ENCODE measurements at places on chromosomes 5 and 9.

GRCh38 chr9:8143677-8144076 lies 344.1 kb upstream of the DMAC1 start:
- DNase-seq, result no peak

GRCh38 chr9:137309368-137310188 lies 7.5 kb upstream of the NRARP start:
- no peak for DNase-seq

DNA sequence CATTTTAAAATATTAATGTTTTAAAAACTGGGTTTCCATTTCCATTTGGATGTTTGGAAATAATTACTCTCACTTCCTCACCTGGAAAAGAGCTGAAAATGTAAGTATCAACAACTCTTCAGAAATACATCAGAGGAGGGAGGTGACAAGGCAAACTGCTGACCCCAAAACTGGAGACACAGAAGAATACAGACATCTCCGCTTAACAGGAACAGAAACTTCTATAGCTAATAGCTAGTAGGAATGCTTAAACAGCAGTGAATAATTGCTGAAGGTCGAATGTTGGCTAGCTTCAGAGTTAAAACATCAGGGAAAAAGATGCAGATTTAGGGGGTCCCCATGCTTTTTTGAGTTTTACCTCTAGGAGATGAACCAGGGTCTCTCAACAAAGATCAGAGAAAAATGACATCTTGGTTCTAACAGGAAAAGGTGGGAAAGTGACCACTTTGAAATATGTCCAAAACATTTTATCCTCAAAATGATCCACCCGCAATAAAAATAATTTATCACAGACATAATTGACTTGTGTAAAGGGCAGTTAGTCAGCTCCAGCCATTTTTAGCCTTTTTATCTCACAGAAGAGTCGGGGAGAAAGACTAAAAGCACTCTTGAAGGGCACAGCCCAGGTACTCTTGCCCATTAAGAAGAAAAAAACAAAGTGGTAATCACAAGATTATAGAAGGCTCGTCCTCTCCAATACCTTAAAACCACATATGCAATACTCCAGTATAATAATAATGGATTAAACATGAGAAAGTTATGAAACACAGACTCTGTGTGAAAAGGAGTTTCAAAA lies 1474.9 kb downstream of the EFNA5 start:
- no peak for DNase-seq

DNA sequence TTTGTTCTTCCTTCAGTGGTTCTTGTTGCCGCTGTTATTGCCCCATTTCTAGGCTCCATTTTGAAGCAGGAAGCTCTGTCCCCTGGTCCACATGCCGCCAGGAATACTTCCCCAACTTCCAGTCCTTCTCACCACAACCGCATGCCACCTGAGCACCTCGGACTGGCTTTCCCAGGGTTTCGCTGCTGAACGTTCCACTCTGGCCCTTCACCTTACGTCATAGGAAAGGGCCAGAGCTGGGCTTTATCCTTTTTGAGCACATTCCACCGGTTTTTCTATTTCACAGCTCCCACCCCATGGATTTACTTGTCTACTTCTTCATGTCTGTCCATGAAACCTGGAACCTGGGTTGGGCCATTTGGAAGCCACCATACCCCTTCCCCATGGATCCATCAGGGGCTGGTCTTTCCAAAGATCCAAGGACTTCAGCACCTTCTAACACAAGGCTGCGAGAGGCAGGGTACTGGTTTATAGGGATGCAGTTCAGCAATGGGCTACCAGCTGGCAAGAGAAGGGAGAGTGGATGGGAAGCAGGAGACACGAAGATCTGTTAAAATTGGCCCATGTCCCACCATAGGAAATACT lies 557.4 kb downstream of the BNC2 start:
- DNase-seq, result peak; percentile 67

GRCh38 chr9:124707666-124708065 lies 63.4 kb downstream of the NR6A1 start:
- no peak for DNase-seq

DNA sequence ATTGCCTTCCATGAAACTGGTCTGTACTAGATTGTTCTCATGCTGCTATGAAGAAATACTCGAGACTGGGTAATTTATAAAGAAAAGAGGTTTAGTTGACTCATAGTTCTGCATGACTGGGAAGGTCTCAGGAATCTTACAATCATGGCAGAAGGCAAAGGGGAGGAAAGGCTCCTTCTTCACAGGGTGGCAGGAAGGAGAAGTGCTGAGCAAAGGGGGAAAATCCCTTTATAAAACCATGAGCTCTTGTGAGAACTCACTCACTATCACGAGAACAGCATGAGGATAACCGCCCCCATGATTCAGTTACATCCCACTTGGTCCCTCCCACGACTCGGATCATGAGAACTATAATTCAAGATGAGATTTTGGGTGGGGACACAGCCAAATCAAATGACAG lies 163.2 kb downstream of the RFK start:
- no peak for DNase-seq

GRCh38 chr5:175354964-175355363 lies 89.0 kb downstream of the DRD1 start:
- DNase-seq, result no peak

GRCh38 chr9:18673179-18673578 lies 199.2 kb downstream of the ADAMTSL1 start:
- DNase-seq, result no peak

DNA sequence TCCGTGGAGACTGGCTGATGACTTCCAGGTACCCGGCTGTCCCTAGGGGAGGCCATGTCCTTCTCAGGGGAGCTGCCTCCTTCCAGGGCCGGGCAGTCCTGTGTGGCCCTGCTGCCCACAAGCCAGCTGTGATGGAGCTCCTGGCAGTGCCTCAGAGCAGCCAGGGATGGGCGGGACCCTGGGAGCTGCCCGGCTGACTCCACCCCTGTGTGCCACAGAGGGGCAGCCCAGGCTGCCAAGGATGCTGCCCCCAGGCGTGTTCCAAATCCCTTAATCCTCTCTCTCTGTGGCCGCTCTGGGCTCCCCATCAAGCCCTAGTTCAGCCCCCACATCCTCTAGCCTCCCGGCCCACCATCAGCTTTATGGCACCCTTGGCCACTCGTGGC lies 7.0 kb upstream of the SCGB3A1 start:
- peak; percentile 77 for DNase-seq

DNA sequence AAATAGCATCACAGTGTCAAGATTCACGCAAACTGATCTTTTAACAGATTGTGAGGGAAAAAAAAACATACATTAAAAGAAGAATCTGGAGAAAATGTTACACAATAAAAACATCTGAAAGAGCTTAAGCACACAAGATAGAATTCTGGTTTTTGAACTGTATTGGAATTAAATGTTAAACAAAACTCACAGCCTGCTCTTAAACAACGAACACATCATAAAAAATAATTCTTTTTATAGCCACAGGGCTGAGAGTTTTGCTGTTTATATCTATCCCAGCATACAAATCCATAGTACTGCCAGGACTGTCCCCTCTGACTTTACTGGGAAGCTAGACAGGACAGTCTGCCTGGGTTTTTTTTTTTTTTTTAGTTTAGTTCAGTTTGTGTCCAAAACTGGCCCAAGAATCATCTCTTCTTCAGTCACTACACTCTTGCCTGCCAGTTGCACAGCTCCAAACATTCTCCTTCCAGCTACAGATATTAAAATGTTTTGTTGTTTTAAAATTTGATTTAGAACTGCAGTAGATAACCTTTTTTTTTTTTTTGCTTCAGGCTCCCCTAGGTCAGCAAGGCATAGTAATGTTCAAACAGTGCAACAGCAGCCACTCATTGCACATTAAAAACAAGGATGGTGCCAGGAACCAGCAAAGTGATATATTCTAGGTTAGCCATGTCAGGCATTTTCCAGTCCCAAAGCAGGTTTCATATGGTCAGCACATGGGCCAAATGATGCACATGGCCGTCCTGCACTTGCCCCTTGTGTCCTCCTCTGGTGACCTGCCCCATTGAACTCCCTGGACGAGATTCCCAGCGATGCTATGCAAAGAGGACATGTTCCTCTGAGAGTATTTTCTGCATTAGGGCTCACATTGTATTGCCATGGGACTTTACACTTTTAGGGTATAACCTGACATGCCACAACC lies 173.6 kb downstream of the ARL15 start:
- DNase-seq, result no peak

DNA sequence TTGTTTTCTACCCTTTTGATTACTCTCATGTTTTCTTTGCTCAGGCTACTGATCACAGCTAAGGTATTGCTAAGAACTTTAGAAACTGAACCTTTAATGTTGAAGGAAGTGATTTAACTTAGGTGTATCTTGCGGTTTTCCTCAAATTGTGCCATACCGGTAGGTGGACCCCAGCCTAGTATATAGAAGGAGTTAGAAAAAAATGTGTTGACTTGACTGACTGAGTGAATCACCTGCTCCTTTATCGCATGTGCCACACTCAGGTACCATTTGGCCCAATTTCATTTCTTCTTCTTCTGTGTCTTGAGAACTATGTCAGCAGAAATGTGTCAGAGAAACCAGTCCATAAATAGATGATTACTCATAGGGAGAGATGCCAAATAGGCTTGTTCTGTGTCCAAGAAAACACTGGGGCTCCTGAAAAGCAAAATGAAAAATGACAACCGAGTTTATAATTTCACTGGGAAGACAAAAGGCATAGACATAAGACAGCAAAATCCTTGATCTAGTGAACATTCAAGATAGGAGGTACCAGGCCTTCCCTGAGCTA lies 19.4 kb downstream of the PLPPR1 start:
- no peak for DNase-seq

DNA sequence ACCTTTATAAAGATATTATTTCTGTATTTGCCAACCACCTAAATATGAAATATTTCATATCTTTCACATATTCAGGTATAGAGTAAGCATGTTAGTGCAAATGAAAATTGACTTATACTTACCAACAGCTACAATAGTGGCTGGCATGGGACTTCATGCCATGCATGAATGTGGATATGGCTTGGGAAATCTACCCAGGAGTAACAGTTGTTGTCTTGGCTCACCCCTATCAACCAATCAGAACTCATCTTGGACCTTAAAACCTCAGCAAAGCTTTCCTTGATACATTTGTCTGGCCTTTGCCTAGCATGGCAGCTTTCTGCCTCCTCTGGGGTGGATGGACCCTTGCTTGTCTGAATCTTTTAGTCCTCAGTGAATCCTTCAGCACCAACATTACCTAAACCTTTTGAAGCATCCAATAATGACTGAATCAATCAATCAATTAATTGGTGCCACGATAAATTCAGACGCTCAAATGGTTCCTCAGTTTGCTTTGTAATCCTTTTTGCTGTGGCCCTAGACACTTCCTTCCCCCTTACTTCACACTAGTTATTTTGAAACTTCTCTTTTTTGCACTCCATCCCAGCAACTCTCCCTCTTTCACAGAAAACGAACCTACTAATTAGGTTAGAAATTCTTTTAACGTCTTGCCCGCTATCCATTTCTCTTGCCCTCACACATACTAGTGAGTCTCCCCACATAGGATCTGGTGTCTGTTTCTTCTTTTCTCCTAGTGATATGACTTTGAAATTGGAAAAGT lies 132.3 kb upstream of the ZNF608 start:
- DNase-seq, result no peak

DNA sequence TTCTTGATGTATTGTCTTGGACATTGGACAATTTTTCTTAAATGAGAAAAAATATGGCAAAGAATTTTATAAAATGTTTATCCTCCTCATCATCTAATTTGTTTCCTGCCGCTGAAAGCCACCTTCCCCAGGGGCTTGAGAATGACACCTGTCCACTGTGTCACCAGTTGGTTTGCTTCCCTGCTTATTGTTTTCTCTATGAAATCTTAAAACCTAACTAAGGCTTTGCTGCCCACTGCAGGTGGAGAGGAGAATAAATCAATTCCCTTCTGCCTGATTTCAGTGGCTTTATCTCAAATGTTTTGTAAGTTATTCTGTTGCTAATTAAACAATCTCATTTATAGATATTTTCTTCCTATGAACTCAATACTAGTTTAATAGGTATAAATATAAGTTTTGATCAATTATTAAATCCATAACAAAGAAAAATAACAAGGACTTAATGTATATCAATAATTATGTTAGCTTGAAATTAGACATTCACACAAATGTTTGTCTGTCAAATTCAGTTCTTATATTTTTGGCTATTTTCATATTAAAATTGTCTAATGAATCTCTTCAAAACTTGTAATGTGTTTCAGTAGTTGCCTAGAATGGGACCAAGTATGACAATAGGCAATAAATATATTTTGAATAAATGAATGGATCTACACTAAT lies 822.5 kb downstream of the PTPRD start:
- DNase-seq, result no peak

DNA sequence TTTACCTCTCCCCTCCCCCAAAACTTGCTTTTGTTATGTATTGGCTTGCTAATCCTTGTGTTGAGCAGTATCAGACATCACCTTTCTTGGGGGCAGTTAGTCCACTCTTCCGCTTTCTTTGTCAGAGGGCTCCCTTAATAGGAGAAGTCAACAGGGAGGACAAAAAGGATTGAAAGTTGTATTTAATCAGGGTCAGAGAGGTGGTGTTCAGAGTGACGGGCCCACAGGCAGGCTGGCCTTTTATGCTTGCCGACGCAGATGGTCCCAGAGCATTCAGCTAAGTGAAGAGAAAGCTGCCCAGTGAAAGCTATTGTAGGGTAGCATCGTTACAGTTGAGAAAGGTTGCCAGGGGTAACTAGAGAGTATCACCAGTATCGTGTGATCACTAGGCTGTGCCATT lies 131.1 kb downstream of the ZCCHC7 start:
- DNase-seq, result no peak

- no peak for DNase-seq
These were observed 92.9 kb upstream of the OTULINL start for GRCh38 chr5:14488709-14489108.

- no peak for DNase-seq
These were observed 138.5 kb upstream of the S1PR3 start for GRCh38 chr9:88852794-88853193.

DNA sequence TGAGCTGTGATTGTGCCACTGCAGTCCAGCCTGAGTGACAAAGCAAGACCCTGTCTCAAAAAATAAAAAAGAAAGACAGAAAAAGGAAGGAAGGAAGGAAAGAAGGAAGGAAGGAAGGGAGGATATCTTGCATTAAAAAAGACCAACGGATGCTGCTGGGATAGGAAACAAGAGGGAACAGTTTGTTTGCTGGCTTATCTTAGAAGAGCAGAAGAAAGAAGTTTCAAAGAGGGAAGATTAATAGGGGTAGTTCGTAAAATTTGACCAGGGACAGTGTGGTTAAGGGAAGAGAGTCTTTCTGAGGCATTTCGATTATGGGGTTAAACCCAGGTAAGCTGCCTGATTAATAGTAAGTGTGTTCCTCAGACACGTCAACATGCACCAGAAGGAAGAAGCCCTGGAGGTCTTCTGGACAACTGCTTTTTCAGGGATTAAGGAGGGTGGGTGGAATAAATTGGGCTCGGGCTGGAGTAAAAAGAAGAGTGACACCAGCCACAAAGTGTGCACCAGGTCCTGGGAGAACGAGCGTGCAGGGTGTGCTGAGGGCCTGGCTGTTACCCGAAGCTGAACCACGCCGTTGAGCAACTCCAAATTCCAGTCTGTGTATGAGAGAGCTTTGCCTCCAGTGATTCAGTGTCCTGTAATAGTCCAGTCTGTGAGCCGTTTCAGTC lies 24.8 kb downstream of the FYB1 start:
- DNase-seq, result no peak

DNA sequence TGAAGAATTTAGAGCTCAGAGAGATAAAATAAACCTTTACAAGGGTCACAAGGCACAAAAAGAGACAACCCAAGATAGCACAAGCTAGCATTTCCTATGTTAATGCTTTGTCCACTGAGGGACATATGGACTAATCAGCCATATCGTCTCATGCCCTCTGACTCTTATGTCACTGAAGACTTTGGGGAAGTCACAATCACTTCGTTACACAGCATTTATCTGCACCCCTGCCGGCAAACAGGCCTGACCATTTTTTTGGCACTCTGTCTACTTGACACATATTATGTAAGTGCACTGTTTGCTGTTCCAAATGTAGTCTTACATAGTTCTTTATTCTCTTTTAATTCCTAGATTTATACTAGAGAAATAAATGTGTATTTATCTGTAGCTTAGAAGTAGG lies 13.9 kb upstream of the BNC2 start:
- no peak for DNase-seq

All from vagina (tissue), 2 donors.